ENCODE measurements at places on chromosomes 12 and 14. TPM values are rescaled to one million over a fixed set of nuclear protein-coding genes. Genes with fewer than 3 reads are reported as not detected.

GRCh38 chr14:51147183-51147582 is 52.3 kb upstream of the TRIM9 start:
- DNase-seq, result no peak

DNA sequence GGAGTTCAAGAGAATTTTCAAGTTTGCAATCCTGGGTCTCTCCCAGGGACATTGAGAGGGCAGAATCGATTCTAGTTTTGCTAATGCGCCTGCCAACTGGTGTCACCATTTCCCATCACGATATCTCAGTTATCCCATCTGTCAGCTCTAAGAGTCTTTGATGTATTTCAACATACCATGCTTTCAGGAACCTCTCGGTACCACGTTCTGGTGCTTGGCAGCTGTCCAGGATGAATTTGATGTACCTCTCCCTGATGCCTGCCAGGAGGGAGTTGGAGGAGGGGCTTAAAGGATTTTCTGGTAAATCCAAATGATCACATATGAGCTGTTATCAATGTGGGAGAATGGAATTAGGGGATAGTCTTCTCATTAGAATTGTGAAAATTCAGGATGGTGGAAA is 332.5 kb downstream of the RGS6 start:
- DNase-seq, result no peak

DNA sequence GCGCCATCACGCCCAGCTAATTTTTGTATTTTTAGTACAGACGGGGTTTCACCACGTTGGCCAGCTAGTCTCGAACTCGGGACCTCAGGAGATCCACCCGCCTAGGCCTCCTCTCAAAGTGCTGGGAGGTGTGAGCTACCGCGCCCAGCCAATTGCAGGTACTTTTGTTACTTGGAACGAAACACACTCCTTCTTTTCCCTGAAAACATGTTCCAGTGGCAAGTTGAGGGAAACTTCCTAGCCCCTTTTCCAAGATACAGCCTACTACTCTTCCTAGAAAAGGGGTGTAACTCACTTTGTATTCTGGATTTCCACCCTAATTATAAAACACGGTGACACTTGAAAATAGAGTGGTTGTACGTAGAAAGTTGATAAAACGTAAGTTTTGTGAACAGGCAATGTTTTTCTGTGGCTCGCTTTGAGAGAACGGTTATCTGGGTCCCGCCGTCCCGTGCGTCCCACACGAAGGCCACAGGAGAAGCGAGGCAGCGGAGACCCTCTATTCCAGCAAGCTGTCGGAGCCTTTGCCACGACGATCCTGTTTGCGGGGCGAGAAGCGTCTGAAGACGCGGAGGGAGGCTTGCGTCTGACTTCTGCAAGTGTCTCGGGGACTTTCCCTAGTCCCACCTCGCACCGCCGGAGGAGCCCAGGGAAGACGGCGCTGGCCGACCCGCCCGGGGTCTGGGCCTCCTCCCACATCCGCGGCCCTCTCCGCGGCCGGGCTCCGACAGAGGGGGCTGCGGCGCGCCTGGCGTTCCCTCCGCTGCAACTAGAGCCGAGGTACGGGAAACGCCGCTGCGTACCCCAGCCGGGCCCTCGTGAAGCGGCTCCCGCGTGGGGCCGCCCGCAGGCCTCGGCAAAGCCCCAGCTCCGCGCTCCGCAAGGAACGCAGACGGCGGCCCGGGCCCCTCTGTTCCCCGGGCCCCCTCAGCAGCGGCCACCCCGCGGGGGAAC is 745 bp downstream of the CDCA4 start:
- DNase-seq, result peak; percentile 39

DNA sequence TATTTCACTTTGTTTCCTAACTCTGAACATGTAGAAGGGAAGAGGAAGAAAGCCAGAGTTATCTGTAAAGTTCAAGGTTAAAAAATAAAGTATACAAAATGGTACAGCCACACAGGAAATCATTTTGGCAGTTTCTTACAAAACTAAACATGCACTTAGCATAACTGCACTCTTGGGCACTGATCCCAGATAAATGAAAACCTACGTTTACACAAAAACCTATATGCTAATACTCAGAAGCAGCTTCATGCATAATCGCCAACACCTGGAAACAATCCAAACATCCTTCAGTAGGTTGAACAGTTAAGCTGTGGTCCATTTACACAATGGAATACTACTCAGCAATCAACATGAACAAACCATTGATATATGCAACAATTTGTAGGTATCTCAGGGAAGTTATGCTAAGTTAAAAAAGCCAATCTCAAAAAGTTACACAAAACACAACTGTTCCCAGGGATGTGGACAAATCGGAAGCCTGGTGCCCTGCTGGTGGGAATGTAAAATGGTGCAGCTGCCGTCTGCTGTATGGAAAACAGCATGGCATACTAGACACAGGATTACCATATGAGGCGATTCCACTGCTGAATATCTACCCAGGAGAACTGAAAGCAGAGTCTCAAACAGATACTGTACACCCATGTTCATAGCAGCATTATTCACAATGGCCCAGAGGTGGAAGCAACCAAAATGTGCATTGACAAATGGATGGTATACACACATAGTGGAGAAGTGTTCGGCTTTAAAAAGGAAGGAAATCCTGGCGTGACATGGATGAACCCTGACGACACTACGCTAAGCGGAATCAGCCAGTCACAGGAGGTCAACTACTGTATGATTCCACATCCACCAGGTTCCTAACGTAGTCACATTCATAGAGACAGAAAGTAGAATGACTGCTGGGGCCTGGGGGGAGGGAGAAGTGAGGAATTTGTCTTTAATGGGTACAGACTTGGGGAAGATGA is 37.7 kb downstream of the NRDE2 start:
- no peak for DNase-seq

- DNase-seq, result no peak
These were observed 8.4 kb downstream of the ANO6 start for GRCh38 chr12:45224311-45224710.

DNA sequence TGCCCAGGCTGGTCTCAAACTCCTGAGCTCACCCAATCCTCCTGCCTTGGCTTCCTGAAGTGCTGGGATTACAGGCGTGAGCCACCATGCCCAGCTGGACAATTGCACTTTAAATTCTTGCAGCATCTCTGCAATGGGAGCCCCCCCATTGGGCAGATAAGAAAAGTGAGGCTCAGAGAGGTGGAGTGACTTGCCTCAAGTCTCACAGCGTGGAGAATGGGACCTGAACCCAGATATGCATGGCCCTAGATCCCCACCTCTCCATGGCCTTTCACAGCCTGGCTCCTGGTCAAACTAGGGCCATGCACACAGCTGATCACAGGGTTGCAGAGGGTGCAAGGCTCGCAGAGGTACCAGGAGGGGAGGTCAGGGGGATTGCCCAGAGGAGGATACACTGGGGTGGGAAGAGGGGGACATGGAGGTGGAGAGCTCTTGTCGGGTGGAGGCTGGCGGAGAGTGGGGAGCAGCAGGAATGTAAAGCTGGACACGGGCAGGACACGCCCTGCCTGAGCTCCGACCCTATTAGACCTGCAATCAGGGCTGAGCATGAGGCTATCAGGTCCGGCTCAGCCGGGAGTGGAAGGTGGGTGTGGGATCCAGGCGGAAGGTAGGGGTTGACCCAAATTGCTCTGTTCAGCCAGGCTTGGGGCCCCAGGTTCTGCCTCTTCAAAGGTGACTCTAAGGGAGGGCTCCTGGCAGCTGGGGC is 6.9 kb downstream of the EXOC3L4 start:
- no peak for DNase-seq

DNA sequence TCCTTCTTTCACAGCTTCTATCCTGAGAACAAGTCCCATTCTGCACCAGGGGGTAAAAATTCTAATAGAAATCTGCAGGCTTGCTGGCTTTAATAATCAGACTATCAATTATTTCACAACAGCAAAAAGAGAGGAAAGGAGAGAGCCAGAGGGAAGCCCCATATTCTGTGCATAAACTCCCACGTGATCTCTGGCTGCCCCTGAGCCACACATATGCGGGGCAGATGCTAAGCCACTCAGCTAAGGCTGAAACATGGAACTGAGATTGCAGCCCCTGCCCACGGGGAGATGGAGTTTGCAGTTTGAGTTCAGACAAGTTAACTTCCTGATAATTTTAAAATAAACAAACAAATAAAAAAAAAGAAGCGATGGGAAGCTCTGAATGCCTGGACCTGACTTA is 254.4 kb upstream of the CCDC196 start:
- no peak for DNase-seq

DNA sequence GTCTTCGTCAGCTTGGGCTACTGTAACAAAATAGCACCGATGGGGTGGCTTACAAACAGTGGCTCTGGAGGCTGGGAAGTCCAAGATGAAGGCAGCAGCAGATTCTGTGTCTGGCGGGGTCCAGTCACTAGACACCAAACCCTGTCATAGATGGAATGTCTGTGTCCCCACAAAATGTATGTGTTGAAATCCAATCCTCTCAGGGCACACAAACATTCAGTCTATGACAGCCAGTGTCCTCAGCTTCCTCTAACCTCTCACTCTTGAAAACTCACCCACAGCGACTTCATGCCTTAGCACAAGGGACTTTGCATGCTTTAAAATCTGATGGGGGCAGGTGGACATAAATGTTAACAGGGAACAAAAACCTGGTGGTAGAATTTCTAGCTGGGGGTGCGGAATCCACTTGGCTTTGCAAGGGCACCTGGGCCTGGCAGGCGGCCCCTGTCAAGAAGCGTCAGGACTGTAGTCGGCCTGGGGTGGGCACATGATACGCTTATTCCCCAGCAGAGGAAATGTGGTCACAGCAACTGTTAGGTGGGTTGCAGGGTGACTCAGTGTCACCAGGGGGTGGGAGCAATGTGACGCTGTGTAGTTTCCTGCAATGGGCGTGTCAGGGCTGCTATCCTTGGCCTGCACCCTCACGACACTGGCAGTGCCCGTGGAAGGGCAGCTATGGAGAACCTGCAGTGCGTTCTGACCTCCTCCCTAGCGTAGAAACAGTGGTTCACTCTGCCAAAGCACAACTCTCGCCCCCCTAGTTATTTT is 17.7 kb downstream of the RIN3 start:
- no peak for DNase-seq

- no peak for DNase-seq
These were observed 45.0 kb downstream of the SLC24A4 start for GRCh38 chr14:92368001-92368400.

DNA sequence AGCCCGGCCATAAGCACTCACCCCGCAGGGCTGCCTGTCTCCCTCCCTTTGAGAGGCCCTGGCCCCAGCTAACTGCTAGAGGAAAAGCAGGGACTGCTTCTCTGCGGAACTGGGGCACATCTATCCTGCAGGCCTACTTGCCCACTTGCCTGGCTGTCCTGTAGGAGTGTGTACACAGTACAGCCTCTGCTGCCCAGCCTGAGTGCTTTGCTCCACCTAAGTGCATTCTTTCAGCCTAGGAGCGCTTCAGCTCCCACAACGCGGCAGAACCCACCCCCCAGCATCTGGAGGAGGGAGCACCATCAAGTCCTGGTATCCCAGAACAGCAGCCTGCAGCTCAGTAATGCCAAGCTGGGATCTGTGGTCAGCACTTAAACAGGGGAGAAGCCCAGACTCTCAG is 79.9 kb upstream of the CD163 start:
- DNase-seq, result no peak

DNA sequence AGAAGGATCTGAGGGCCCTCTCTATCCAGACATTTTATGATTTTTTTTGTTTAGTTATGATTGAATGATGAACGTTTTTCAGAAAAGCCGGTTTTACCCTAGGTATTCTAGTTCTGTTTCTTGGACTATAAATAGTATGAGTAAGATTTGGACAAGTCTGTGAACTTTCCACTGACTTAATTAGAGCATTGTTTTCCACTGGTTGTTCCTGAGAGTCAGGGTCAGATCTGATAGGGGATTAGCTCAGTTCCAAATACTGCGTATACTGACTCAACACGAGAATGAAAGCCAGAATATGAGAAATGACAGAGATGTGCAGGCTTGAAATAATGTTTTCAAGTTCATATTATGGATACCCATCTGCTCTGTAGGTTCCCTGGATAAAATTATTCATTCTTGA is 361.6 kb downstream of the AEBP2 start:
- no peak for DNase-seq

DNA sequence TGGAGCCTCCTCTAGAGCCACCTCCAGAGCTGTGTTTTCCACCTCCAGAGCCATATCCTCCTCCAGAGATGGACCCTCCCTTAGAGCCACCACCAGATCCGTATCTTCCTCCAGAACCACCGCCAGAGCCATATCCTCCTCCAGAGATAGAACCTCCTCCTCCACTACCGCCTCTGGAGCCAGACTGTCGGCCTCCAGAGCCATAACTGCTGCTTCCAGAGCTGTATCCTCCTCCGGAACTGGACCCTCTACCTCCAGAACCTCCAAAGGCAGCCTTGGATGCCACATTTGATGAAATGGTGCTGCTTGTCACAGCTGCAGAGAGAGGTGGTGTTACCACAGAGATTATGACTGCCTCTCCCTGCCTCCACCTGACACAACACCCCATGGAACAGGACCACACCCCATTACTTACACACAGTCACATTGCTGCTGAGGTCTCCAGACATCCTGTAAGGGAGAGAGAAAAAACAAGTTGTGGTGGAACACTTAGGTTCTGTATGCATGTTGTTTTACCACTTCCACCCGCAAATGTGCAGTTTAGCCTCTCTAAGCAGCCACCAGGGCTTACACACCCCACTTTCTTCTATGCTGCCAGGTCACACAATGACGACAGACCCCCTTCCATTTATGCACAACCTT is 6.8 kb downstream of the KRT2 start:
- DNase-seq, result peak; percentile 78

- DNase-seq, result no peak
These were observed 8.6 kb downstream of the DLK1 start for GRCh38 chr14:100735271-100735670.

- DNase-seq, result no peak
These were observed 133.6 kb upstream of the BMP4 start for GRCh38 chr14:54090274-54090673.

- no peak for DNase-seq
These were observed 345.0 kb upstream of the SFSWAP start for GRCh38 chr12:131365821-131366260.

GRCh38 chr12:123801573-123802178 is 39.6 kb downstream of the DNAH10 start:
- DNase-seq, result peak; percentile 8

DNA sequence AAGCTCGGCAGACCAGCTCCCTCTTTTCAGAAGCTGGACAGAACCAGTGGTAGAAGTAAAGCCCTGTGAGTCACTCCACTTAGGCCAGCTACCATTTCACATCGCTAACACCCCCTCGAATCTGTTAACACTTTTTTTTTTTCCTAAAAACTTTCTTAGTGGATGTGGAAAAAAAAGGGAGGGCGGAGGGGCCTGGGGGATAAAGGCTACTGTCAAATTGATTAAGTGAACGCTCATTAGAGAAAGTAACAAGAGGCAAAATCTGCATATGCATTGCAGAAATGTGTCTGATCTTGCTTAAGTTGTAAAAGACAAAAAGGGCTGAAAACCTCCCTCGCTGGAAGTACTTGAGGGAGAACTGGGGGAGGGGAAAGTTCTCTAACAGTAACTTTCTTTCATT is 86.6 kb upstream of the OTX2 start:
- peak; percentile 4 for DNase-seq

- no peak for DNase-seq
These were observed 242.0 kb downstream of the ADAMTS20 start for GRCh38 chr12:43309959-43310358.

REP15 gene
- 3.0 TPM for polyA plus RNA-seq

PZP gene
- polyA plus RNA-seq, result 0.13 TPM

ERBB3 gene
- 26.6 TPM for polyA plus RNA-seq

MGAT4C gene
- not detected for polyA plus RNA-seq

NR1H4 gene
- polyA plus RNA-seq, result 1.00 TPM

ANO2 gene
- 0.61 TPM for polyA plus RNA-seq

DPF3 gene
- polyA plus RNA-seq, result 0.81 TPM
